ENCODE measurements at places on chromosomes 6 and 20. TPM values are rescaled to one million over a fixed set of nuclear protein-coding genes. Genes with fewer than 3 reads are reported as not detected.

Gene GPLD1
- 0.77 TPM for total RNA-seq

Gene PSMB9
- 24.5 TPM for total RNA-seq

Gene SMPDL3A
- 2.9 TPM for total RNA-seq

Gene ARFGEF2
- total RNA-seq = 14.2 TPM

Gene RUNX2
- 1.2 TPM for total RNA-seq

Gene PARD6B
- total RNA-seq = 3.1 TPM
